ENCODE measurements at places on chromosomes 16 and 17.

GRCh38 chr16:84015399-84015798 is 27.2 kb downstream of the SLC38A8 start:
- DNase-seq = no peak

DNA sequence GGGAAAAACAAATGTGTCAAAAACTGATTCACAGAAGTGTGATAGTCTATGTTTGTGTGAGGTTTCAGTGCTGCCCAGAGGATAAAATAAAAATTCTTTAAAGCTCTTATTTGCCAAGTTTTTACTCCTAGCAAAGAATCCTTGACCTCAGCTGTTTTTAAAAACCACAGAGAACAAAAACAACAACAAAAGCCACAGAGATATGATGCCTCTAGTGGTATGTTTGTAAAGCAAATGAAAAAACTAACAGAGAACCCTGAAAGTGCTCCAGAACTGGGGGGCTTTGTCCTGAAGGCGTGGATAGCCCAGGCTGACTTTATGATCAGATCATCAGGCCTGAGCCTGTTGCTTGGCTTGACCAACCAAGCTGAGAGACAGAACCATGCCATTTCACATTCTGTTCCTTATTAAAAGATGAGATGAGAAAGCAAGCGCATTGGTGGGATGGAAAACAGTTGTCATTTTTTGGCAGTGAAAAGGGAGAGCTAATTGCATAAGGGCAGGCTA is 411.0 kb downstream of the CPPED1 start:
- no peak for DNase-seq

DNA sequence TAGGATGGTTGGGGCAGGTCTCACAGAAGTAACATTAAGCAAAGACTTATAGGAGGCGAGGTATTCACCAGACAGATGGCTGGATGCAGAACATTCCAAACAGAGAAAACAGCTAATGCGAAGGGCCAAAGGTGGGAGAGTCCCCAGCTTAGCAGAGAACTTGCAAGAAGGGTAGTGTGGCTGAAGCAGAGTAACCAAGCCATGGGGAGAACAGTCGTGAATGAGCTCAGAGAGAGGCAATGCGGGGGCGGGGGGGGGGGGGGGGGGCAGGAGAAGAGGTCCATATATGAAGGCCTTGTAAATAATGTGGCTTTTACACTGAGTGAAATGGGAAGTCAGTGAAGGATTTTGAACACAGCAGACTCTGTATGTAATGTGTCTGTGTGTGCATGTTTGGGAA is 81.3 kb downstream of the SMG6 start:
- DNase-seq = no peak

DNA sequence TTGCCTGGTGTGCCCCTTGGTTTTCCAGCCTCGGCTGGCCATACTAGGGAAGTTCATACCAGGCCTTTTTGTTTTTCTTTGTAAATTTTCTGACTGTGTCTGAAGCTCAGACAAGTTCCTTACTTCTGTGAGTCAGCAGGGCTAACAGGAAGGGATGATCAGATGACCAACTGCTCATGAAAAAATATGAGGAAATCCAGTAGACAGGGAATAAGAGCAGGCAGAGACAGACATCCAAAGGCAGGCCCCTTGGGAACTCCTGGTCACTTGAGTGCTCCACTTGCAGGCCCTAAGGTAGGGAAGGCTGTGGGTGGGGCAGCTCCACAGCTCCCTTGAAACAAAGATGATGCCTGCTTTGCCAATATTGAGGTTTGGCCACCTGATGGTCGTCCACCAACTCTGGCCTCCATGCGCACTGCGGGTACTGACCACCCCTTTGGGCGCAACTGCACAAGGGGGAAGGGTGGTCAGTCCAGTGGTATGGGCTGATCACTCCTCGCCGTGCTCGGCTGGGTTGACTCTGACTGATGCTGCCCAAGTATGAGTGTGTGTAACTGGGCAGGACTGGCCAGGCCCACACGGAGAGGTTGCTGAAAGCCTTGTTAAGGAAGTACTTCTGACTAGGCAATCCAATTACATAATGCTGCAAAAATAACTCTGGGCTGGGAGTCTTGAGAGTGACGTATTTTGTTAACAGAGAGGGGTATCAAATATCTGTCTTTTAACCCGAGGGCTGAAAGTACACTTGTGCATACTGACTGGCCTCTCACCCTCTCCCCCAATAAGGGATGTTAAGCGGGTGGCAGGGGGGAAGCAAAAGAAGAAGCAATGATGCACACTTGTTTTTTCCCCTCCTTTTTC is 20.8 kb upstream of the ZFHX3 start:
- DNase-seq = no peak

DNA sequence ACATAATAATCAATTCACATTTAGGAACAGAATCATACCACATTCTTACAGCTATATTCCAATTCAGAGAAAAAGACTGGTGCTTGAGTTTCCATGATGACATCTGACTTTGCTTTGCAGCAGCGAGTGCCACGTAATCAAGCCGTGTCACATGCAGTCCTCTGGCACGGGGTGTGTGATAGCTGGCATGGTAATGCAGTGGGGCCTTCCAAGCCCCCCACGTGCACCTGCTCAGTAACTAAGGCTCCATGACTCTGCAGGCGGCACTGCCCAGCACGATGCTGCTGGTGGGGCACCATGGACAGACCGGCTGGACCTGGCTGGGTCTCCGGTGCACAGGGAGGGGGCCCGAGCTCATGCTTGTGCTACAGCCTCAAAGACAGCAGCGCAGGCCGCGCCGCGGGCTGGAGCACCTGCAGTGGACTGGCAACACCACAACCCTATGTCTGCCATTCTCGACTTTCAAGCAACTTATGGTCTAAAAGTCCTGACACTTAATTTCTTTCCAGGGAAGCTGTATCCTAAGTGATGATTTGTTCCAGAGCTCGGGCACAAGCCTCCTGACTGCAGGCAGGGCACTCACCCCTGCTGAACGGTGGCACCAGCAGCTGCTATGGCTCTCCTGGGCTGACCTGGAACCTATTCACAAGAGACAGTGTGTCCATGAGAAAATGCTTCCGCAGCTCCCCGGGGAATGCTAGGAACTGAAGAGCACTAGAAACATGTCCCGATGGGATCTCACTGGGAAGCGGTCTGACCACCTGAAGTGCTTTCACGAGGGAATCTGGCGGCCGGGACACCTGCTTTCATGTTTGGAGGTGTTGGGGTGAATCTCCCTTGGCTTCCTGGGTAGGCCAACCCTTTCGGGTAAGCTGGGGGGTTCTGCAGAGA is 99.5 kb upstream of the DNAH17 start:
- DNase-seq = no peak

GRCh38 chr16:49959552-49960277 is 65.3 kb upstream of the CNEP1R1 start:
- no peak for DNase-seq

Data from naive thymus-derived CD4-positive, alpha-beta T cell (primary cell).